ENCODE measurements at places on chromosomes 7 and 10.

GRCh38 chr10:59688921-59689351, 20.7 kb downstream of the SLC16A9 start:
- no peak for DNase-seq

DNA sequence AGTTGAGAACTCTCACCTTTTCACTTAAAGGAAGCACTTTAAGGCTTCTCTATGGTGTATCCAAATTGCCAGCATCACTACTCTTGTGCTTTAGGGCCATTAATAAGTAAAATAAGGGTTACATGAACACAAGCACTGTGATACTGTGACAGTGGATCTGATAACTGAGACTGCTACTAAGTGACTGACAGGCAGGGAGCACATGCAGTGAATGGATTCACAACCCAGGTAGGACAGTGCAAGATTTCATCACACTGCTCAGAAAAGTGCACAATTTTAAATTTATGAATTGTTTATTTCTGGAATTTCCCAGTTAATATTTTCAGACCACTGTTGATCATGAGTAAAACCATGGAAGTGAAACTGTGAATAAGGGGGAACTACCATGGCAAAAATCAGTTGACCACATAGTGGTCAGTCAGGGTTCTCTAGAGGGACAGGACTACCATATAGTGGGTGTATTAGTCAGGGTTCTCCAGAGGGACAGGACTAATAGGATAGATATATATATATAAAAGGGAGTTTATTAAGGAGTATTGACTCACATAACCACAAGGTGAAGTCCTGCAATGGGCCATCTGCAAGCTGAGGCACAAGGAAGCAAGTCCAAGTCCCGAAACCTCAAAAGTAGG, 20.9 kb upstream of the CYP51A1 start:
- DNase-seq = no peak

- DNase-seq = no peak
Observed at GRCh38 chr7:158244873-158245723, 342.5 kb downstream of the PTPRN2 start.

DNA sequence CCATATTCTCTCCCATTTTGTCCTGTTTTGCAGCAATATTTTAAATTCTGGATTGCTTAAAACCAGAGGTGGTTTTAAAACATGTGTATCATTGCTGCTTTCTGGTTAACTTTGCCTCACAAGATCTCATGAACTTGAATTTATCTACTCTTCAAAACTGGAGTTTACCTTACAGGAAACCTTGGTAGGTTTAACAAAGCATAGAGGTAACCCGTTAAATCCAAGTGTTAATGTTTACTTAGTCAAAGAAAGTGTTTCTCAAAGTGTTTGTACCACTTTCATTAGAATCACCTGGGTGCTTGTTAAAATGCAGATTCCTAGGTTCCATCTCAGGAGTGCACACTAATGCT, 44.0 kb upstream of the VDAC2 start:
- no peak for DNase-seq

- DNase-seq = no peak
Observed at GRCh38 chr10:11153245-11153644, 135.6 kb downstream of the CELF2 start.
